Activated CD4-positive, alpha-beta T cell treated with anti-CD3 and anti-CD28 coated beads, Interleukin-2, amount 50 U/mL, for 4 hours (primary cell): ENCODE measurements at places on chromosomes 6 and 20.

GRCh38 chr20:63536241-63536977 lies 767 bp downstream of the PTK6 start:
- no peak for DNase-seq

- no peak for DNase-seq
These were observed 49.2 kb upstream of the SASH1 start for GRCh38 chr6:148293181-148293995.

- DNase-seq: no peak
These were observed 14.1 kb downstream of the DAAM2 start for GRCh38 chr6:39806278-39806677.

- peak; percentile 41 for DNase-seq
These were observed 67.6 kb downstream of the FYN start for GRCh38 chr6:111805511-111806164.

DNA sequence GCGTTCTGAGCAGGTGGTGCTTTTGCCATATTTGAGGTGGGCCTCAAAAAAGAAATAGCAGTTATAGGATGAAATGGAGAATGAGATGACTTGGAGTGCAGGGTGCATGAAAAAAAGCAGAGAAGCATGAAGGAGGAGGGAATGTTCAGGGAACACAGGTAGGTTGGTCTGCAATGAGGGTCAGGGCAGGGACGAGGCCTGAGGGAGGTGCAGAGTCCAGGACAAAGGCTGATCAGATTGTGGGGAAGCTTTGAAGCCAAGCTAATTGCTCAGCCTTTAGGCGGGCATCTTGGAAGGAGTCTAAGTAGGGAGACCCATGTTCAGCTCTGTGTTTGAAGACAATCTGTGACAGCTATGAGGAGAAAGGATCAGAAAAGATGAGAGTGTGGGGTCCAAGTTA lies 12.0 kb downstream of the TRAM2 start:
- DNase-seq: no peak

DNA sequence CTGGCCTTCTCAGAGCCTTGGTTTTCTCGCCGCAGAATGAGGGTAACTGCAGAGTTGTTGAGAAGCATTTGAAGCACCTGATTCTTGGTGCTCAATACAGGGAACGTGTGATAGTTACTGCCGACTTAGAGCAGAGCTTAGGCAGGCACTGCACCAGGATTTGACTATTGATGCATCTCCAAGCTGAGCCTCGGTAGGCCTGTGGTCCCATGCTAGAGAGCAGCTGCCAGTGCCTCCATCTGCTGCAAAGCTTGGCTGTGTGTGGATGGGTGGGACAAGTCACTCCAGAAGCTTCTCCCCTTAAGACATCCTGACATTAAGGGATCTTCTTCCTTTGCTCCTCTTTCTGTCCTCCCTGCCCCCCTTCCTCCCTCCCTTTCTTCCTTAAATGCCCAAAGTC lies 40.9 kb downstream of the FAM209B start:
- DNase-seq: no peak
